ENCODE measurements at places on chromosomes 5 and 9.

GRCh38 chr9:37798677-37799076, 1.9 kb upstream of the DCAF10 start:
- DNase-seq, result no peak

DNA sequence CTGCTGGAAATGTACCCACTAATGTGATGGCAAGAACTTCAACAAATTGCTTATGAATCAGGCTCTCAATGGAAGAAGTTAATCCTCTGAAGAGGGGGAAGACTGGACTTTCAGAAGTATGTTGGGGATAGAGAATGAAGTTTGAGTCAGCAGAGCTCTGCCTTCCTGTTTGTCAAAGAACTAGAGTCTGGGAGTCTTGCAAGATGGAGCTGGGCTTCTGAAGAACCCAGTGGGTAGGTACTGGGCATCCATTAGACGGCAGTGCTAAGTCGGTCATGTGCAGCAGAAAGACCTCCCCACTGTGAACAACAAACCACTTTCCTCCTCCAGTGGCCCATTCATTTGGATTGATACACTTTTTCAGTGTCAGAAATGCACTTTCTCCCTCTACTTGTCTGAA, 34.6 kb downstream of the OTULIN start:
- no peak for DNase-seq

DNA sequence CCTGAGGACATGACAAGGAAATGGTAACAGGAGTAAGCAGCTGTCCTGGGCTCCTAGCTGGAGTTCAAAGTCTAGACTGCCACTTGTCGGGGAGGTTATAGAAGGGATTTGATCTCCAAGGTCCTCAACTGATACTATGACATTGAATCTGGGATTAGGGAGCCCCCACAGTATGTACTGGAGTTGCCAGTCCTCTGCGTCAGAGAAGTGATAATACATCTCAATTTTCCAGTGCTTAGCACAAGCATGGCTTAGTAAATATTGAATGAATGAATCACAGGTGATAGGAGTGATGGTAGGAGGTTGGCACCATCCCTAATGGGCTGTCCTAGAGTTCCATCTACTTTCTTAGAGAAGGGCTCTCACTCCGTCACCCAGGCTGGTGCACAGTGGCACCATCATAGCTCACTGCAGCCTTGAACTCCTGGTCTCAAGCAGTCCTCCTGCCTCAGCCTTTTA, 6.2 kb upstream of the TPM2 start:
- DNase-seq, result no peak

DNA sequence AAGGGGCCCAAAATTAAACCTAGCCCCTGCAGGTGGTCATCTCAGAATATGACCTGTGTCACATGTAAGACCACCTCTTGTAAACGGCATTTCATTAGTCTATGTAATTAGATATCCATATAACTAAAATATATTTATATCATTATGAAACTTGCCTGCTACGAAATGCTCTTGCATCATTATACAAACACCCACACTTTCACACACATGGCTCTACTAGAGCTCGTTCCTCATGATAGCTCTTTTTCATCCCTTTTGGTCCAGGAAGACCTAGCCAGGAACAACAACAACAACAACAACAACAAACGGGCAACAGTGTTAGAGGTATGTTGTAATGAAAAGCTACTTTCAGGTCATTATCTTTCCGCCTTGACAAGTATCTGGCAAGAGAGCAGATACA, 58.6 kb downstream of the LHFPL2 start:
- no peak for DNase-seq

GRCh38 chr5:17187011-17187785, 30.2 kb upstream of the BASP1 start:
- no peak for DNase-seq

DNA sequence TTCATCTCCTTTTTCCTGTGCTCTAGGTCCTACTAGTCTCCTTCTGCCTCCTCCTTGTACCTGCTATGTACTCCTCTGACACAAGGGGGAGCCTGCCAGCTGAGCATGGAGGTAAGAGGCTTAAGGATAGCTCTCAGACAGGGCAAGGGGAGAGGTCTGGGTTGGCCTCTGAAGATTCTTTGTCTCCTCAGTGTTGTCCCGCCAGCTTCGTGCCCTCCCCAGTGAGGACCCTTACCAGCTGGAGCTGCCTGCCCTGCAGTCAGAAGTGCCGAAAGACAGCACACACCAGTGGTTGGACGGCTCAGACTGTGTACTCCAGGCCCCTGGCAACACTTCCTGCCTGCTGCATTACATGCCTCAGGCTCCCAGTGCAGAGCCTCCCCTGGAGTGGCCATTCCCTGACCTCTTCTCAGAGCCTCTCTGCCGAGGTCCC, 3.8 kb downstream of the CREB3 start:
- DNase-seq, result no peak

DNA sequence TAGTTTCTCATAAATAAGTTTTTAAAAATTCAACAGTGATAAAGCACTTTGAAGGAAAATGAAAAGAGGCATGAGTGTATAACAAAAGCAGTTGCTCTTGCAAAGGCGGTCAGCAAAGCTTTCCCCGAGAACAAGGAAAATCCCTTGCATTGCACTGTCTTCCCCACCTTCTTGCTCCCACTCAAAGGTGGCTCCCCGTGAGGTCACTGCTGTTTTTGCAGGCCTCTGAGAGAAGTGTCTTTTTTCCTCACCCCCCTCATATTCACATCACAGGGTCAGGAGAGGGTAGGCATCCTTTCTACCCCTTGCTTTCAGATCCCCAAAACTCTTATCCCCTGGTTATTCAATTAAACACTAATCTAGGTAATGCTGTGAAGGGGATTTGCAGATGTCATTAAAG, 15.2 kb upstream of the SLC36A1 start:
- no peak for DNase-seq

- DNase-seq, result no peak
These were observed 294.9 kb downstream of the TAF11L14 start for GRCh38 chr5:17929171-17929570.

DNA sequence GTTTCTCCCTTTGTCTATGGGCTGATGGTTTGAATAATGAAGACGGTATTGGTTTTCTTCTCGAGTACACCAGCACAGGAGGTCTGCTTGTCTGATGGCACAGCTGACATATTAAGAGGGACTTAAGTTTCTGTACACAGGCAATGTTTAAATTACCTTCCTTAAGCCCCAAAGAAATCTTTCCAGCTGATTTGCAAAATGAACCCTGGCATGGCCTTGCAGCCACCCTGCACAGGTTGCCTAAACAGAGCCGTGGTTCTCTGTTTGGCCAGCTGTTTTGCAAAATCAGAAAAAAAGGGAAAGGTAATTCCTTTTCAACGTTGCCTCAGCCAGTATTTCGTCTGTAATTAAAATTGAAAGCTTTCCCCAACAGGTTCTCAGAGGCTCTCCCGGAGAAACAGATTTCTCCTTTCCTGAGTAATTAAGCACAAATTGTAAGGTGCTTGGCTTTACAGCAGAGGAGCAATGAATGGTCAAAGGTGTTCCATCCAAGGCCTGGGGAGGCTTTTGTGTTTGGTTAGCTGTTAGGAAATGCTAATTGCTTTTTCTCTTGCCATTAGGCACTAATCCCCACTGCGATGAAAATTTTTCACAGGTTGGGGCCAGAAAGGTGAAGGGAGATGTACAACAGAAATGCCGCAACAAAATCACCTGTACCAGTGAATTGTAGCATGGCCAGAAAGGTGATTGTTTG, 138.9 kb downstream of the RASEF start:
- no peak for DNase-seq

DNA sequence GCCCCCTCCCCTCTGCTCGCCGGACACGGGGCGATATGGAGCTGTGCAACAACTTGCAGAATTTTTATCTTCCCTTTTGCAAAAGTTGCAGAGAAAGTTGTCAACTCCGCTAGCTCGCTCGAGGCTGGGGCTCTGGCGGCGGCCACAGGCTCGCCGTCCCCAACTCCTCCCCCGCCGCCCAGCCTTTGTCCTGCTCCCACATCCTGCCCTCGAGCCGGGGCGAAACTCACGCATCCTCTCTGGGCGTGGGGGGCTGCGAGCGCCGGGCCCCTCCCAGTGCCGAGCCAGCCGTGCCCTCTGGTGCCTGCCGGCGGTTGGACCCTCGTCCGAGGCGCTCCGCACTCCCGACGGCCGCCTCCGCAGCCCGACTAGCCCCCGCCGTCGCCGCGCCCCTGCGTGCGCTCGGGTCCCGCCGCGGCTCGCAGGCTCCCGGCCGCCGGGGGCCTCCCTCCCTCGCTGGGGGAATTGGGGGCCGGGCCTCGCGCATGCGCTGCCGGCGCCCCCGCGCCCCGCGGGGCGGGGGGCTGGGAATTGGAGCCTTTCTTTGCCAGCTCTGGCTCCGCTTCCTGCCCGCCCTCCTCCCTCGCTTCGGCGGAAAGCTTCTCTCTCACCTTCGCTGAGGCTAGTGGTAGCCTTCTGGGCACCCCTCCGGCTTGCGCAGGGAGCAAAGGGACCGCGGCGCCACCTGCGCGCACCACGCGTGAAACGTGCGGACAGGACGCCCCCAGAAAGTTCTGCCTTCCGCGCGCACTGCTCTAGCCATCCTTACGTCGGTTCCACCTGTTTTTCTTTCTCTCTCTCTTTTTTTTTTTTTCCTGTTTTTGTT, at the start of gene CCNJL:
Gene CCNJL, minus strand, starts transcription at position 431 of the 826 bp plus-strand sequence. CDS start 641 bp downstream, outside the sequence.
- no peak for DNase-seq

DNA sequence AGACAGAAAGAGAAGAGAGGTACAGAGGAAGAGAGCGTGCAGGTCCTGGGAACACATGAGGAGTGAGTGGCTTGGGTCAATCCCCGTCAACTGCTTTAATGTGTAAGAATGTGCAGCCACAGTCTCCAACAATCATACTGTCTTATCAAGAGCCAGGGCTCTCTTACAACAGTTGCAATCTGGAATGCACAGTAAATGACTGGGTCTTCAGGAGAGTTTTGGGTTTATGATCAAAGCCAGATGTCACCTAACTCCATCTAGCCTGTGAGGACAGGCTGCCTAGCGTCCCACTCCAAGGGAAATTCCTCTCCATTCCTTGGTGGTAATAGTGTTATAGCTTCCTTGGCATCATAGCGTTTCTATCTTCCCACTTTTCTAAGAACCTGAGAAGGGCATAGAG, 75.0 kb upstream of the TRIO start:
- no peak for DNase-seq

DNA sequence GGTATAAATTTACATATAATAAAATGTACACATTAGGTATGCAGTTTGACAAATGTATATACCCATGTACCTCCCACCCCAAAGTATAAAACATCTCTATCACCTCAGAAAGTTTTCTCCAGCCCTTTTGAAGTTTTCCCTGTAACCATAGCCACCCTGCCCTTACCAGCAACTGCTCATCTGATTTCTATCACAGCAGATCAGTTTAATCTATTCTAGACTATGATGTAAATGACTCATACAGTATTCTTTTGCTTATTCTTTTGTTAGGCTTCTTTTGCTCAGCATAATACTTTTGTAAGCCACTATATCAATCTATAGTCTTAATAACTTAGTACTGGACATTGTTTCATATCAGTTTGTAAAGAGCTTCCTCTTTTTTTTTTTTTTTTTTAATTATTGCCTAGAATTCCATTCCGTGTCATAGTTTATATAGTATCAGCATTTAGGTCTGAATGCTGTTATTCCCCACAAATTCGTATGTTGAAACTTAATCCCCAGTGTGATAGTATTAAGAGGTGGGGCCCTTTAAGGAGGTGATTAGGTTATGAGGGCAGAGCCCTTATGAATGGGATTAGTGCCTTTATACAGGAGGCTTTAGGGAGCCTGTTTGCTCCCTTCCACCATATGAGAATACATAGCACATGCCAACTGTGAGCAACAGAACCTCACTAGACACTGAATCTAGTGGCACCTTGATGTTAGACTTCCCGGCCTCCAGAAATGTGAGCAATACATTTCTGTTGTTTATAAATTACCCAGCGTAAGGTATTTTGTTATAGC, 20.3 kb downstream of the MELK start:
- no peak for DNase-seq

GRCh38 chr9:116160676-116161571, 7.3 kb downstream of the PAPPA start:
- DNase-seq, result no peak

GRCh38 chr5:140261403-140262171, 41.3 kb downstream of the PFDN1 start:
- DNase-seq, result no peak

DNA sequence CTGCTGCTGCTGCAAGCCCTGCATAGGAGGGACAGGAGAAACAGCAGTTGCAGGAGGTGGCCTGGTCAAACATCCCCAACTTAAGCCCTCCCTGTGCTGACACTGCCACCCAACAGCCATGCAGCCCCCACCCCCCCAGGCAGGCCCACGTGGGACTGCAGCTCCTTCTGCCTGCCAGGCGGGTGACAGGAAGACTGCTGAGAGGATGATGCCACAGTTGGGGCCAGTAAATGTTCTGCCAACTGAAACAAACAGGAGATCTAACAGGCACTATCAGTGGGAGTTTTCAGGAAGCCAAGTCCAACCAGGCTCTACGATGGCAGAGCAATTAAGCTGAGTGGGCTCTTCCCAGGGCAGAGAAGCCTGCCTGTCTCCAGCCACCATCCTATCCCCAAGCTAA, 31.1 kb downstream of the DIRAS2 start:
- DNase-seq, result no peak

DNA sequence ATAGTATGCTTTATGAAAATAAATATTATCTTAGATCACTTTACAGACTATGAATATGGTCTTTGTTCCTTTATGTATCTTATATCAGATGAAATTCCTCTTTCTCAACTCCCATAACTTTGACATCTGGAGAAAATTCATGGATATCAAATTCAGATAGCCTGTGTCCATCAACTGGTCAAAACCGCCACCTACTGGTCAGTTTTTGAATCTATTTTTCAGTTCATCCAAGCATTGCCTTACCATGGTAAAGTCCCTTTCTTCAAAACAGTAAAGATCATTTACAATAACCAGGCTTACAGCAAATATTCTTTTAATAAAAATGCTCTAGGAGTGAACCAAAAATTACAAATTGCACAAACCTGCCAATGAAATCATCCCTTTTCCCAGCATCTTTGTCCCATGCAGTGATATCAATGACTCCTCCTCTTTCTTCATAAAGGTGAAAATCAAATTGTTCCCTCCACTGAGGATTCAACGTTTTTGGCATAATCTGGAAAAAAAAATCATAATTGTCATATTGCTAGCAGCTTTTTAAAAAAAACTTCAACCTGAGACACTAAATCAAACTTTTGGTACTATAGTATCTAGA, 290.5 kb downstream of the SLF1 start:
- no peak for DNase-seq

- no peak for DNase-seq
These were observed 46.9 kb downstream of the ACTBL2 start for GRCh38 chr5:57435701-57436134.

- no peak for DNase-seq
These were observed 169.4 kb upstream of the ANKRD55 start for GRCh38 chr5:56402266-56403220.

Data from activated CD8-positive, alpha-beta memory T cell treated with anti-CD3 and anti-CD28 coated beads for 4 hours (primary cell).